NCI-H524 treated with DMSO at 0.1 percent for 48 hours (cell line): ENCODE measurements at places on chromosomes 16 and 17.

DNA sequence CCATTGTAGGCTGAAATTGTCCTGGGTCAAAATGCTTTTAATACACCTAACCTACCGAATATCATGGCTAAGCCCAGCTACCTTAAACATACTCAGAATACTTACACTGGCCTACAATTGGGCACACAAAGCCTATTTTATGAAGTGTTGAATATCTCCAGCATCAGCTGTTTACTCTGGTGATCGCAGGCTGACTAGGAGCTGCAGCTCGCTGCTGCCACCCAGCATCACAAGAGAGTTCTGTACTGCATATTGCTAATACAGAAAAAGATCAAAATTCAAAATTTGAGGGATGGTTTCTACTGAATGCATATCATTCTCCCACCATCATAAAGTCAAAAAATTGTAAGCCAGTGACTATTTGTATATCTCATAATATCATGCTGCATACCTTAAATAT lies 55.3 kb downstream of the ULK2 start:
- no peak for DNase-seq

DNA sequence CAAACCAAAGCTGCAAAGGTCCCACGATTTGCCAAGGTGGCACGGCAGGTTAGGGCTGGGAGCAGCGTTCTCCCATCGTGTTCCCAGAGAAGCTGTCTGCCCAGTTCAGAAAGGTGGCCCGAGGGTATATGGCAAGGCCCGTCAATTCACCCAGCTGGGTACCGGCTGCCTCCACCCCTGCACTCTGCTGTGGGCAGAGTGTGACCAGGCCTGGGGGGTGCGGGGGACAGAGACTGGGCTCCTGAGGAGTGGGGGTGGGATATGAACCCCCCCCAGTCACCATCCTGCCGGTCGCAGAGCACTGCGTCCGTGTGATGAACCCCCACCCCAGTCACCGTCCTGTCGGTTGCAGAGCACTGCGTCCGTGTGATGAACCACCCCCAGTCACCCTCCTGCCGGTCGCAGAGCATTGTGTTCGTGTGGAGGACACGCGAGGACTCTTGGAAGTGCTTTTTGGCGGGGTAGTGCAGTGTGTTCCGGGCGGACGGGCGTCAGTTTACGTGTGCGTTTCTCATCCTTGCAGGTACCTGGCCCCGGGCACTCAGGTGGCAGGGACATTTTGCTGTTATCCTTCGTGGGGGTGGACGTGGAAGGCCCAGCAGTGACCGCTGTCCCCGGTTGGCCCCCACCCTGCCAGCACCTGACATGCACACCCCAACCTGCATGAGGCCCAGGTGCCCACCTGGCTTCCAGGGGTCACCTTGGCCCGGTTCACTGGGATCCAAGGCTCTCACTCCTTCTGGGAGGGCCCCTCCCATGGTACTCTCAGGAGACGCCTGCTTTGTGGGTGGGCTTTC lies 2.7 kb upstream of the FASN start:
- DNase-seq: no peak

DNA sequence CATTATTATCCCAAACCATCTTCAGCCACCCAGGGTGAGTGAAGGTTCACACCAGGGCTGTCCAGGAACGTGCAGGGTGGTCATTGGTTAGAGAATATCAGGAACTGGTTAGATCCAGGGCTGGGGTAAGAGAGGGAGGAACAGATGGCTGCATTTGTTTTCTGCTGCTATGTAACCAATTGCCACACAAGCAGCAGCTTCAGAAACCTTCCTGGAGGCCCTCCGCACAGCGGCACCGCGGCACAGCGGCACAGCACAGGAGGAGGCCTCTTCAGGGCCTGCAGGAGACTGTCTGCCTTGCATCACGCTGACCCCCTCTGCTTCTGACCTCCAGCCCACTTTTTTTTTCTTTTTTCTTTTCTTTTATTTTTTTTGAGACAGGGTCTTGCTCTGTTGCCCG lies 86.1 kb downstream of the KCNJ12 start:
- no peak for DNase-seq

- DNase-seq: no peak
Observed at GRCh38 chr16:674968-675883, at the start of gene RHBDL1. Gene RHBDL1 (plus strand): TSS chr16:675671. CDS start chr16:675791, 120 bp downstream.

DNA sequence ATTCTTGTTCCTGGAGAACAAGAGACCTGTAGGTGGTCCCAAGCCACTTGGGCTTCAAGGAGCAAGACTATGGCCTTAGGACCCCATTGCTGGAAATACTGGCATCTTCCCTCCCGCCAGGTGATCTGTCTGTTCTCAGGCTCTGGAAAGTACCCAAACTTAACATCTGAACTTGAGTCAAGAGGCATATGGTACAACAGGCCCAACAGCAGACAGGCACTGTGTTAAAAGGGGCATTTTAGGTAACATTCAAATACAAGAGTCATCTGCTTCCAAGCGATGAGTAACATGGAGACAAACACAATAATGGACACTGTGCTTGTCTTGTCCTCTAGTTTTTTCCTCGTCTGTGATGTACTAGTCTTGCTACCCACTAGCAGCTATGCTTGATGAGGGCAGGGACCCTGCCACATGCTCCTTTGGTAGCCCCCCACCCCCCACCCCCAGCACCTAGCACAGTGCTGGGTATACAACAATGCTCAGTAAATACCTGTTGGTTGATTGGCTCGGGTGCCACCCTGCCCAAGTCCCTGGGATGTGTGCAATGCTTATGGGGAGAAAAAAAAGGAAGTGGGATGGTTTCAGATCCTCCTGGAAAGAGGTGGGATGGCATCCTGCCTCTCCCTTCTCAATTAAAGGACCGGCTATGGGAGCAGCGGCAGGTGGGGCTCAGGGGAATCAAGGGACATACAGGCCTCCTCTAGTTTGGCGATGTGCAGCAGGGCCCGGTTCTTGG lies 19.4 kb downstream of the CSF3 start:
- DNase-seq: no peak

- no peak for DNase-seq
Observed at GRCh38 chr16:19410435-19411171, 7.1 kb upstream of the TMC5 start.

DNA sequence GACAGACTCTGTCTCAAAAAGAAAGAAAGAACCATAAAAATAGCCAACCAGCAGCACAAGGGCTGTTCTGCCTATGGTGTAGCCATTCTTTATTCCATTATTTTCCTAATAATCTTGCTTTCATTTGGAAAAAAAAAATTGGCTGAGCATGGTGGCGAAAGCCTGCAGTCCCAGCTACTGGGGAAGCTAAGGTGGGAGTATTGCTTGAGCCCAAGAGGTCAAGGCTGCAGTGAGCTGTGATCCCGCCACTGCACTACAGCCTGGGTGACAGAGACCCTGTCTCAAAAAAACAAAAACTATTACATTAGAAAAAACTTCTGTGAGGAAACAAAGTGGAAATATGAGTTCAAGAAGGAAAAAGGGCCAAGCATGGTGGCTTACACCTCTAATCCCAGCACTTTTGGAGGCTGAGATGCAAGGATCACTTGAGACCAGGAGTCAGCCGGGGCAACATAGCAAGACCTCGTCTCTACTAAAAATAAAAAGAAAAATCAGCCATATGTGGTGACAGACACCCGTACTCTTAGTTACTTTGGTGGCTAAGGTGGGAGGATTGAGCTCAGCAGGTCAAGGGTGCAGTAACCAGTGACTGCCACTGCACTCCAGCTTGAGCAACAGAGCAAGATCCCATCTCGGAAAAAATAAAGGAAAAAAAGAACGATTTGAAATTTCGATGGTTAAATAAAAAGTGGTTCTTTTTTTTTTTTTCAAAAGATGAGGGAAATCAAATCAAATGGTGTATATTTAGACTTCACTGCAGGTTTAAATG lies 2.5 kb downstream of the DCAKD start:
- no peak for DNase-seq

DNA sequence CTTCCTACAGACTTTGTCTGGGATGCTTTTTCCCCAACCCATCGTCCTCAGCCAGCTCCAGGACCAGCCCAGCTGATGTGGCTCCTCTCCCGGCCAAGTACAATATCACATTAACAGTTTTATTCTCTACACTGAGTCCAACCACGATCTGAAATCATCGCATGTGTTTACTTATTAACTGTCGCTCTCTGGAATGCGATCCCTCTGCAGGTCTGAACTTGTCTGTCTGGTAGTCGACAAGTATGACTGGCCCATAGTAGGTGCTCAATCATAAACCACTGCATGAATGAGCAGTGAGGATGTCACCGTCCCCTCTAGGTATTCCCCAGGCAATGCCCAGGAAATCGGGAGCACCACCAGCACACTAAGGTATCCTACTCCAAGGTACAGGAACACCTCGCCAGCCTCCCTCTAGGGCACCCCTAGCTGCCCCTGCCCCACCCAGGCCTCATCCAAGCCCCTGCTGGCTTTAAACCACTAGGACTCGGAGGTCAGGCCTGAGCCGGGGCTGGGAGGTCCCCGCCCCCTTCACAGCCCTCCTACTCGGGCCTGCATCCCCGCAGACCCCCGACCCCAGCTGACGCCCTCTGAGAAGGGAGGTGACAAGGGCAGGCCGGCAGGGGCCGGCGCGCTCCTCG lies 27.7 kb downstream of the RTN4RL1 start:
- DNase-seq: no peak

DNA sequence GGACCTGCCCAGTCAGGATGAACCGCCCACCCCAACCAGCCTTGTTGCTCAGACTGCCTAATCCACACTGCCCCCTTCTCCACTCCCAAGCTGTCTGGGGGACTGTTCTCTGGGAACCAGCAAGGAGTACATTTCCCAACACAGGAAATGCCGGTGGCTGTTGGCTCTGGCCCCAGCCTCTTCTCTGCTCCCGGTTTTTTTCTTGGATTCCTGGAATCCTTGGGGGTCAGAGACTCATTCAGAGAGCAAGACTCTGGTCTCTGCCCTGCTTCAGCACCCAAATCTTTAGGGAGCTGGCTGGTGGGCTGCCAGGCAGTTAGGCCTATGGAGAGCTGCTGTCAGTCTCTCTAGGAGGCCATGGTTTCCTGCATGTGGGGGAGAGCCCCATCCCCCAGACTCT lies 10.8 kb upstream of the MTMR4 start:
- no peak for DNase-seq

- DNase-seq: no peak
Observed at GRCh38 chr17:49565948-49566491, 9.7 kb upstream of the NXPH3 start.

GRCh38 chr17:29384901-29385300 lies 5.3 kb upstream of the TAOK1 start:
- DNase-seq: no peak

- DNase-seq: no peak
Observed at GRCh38 chr17:17391668-17392370, 85.0 kb upstream of the MED9 start.

- DNase-seq: no peak
Observed at GRCh38 chr17:76542984-76543383, 3.1 kb downstream of the PRCD start.

DNA sequence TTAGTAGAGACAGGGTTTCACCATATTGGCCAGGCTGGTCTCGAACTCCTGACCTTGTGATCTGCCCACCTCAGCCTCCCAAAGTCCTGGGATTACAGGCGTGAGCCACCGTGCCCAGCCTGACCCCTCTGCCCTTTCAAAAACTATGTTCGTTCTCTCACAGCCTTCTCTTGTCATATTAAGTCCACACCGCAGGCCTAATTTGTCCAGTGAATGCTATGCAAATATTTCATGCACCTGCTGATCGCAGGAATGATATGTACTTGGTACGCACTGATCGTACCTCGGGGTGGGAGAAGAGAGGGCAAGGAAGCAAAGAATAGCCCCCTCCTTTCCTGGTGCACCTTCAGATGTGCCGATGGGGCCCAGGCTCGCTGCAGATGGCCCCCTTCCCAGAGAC lies 3.0 kb upstream of the BIRC5 start:
- no peak for DNase-seq

DNA sequence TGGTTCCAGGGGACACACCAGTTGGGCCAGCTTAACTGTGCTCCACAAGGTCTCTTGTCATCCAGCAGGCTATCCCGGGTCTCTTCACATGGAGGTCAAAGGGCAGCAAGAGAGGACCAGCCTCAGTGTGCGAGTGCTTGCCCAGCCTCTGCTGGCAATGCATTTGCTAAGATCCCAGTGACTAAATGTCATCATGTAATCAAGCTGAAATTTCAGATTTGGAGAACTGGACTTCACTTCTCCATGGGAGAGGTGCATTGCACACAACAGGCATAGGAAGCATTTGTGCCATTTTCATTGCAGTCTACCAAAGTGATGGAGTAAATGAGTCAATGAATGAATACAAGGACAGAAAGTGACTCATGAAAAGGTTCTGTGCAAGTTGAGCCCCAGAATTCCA lies 51.2 kb upstream of the KDM8 start:
- no peak for DNase-seq

DNA sequence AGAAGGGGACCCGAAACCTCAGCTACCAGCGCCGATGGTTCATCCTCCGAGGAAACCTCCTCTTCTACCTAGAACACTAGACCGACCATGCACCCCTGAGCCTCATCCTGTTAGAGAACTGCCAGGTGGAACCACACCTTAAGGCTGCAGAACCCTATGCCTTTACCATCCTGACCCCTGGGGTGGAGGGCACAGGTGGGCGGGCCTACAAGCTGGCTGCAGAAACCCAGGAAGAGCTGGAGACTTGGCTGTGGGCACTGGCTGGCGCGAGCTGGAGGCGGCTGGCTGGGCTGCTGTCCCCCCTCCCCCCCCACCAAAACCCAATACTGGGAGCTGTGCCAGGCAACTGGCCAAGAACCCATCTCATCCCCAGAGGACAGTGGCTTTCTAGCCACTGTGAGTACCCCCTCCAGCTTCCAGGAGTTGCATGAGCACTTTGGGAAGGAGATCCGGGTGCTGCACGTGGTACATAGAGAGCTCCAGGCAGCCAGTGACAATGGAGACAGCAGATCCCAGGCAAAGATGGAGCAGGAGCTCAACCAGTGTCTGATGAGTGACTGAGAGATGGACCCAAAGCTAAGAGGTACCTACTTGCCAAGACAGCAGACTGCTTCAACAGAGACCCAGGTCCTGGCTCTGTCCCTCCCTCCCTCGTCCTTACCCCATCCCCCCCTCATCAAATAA lies 1.4 kb upstream of the CD2BP2 start:
- DNase-seq: no peak
